ENCODE measurements at places on chromosomes 3 and 15.

- no peak for DNase-seq
Observed at GRCh38 chr15:75842722-75843677, at the start of gene UBE2Q2. UBE2Q2 (plus strand) TSS chr15:75843447; CDS start chr15:75843667, 220 bp downstream.

GRCh38 chr3:165827233-165827632 is 10.0 kb downstream of the BCHE start:
- DNase-seq, result no peak

GRCh38 chr15:101198800-101199199 is 53.0 kb downstream of the CHSY1 start:
- no peak for DNase-seq

- no peak for DNase-seq
Observed at GRCh38 chr3:126927401-126927750, 55.5 kb upstream of the PLXNA1 start.

GRCh38 chr3:149459491-149460059 is 14.9 kb upstream of the TM4SF4 start:
- no peak for DNase-seq

DNA sequence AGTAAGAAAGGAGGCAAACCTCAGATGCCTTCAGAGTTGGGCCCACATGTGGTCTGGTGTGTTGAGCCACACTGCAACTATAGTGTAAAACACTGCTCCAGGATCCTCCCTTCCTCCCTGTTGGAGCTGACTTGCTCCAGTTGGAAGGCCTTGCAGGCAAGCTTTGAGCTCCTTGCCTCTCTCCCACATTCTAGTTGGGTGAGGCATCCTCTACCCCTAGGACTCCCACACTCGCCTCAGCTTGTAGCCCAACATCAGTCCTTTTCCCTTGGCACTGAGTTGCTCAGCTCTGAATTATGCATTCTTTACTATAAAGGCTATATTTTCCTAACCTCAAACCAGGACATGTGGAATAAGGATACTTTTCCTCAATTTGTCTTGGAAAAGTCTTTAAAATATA is 143.9 kb downstream of the NECTIN3 start:
- DNase-seq, result no peak

DNA sequence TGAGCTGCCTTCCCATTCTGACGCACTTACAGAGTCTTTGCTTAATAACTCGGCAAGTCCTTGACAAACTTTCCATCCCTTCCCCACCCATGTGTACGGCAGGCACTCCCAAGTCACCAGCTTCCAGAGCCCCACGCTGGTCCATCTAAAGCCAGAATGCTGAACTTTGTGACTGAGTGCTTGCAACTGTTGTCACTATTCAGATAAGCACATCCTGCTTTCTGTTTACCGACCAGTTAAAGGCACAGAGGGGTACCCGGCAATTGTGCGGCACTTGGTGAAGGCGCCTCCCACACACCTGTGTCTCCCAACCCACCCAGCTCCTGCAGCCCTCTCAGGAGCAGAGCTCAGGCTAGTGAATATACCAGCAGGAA is 430.6 kb downstream of the FOXP1 start:
- DNase-seq, result no peak

- DNase-seq, result no peak
Observed at GRCh38 chr3:126927846-126928245, 55.1 kb upstream of the PLXNA1 start.

- DNase-seq, result no peak
Observed at GRCh38 chr3:51708216-51708845, 1.5 kb downstream of the GRM2 start.

GRCh38 chr15:89679212-89679611 is at the start of gene PLIN1:
PLIN1 (minus strand) TSS chr15:89679367; CDS start chr15:89677489, 1,878 bp downstream.
- no peak for DNase-seq
